Cardiac muscle cell (in vitro differentiated cells and primary cell): ENCODE measurements at places on chromosomes 2 and 18. TPM values are rescaled to one million over a fixed set of nuclear protein-coding genes. Genes with fewer than 3 reads are reported as not detected.

DNA sequence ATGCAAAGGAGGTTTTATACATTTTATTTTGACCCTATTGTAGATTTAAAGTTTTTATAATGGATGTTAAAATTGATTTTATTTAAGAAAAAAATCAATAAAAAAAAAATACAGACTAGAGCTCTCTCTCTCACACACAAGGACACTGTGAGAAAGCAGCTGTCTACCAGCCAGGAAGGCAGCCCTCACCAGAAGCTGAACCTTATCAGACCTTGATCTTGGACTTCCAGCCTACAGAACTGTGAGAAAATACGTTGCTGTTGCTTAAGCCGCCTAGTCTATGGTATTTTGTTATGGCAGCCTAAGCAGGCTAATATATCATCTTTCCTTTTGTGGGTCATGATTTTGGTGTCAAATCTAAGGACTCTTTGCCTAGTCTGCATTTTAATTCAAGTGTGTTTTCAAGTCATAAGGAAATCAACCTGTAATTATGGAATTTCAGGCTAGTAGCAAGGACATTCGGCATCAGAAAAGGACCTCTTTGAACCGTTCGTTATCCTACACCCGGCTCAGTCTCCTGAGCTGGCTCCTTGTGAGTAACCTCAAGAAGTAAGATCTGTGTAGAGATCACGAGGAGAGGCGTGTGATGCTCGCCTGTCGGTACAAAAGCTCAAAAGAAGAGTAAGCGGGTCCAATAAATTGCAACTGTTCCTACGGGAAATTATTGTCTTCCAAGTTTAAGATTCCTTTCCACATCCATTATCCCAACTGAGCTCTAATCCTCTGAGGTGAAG is 98.2 kb downstream of the PDCL3 start:
- DNase-seq = no peak
- H3K36me3 ChIP-seq = no peaks in the 10 kb centered on the region
- H3K4me3 ChIP-seq = no peak overlapping the region
- no peak overlapping the region for H3K27ac ChIP-seq
- no peaks in the 10 kb centered on the region for H3K27me3 ChIP-seq

Gene AQP12A
- total RNA-seq = not detected in 2 replicates

- no peaks in the 10 kb centered on the region for H3K27me3 ChIP-seq
- no peak overlapping the region for H3K27ac ChIP-seq
- no peaks in the 10 kb centered on the region for H3K36me3 ChIP-seq
- no peak overlapping the region for H3K4me3 ChIP-seq
- H3K4me1 ChIP-seq = peaks cover 17% of the 10 kb centered on the region
These were observed 222.3 kb downstream of the ZBTB7C start for GRCh38 chr18:48186861-48187260.

GRCh38 chr2:184637781-184638180 is 39.5 kb downstream of the ZNF804A start:
- no peak overlapping the region for H3K4me3 ChIP-seq
- H3K4me1 ChIP-seq = no peaks in the 10 kb centered on the region
- DNase-seq = no peak
- no peaks in the 10 kb centered on the region for H3K27me3 ChIP-seq

Gene POTEC
- total RNA-seq = not detected in 2 replicates

DNA sequence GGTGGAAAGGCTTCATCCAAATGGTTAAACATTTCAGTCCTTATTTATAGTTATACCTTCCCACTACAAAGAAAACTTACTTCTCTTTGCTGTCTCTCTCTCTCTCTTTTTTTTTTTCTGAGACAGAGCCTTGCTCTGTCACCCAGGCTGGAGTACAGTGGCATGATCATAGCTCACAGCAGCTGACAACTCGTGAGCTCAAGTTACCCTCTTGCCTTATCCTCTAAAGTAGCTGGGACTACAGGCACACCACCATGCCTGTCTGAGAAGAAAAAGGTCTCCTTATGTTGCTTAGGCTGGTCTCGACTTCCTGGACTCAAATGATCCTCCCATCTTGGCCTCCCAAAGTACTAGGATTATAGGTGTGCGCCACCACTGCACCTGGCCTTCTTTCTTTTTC is 32.3 kb upstream of the OLA1 start:
- no peak overlapping the region for H3K4me3 ChIP-seq
- no peak overlapping the region for H3K27ac ChIP-seq
- peaks cover 4% of the 10 kb centered on the region for H3K4me1 ChIP-seq
- no peak for DNase-seq

Gene C1GALT1C1L
- 0.60 TPM in 1 of 2 replicates, not detected in the other for total RNA-seq

DNA sequence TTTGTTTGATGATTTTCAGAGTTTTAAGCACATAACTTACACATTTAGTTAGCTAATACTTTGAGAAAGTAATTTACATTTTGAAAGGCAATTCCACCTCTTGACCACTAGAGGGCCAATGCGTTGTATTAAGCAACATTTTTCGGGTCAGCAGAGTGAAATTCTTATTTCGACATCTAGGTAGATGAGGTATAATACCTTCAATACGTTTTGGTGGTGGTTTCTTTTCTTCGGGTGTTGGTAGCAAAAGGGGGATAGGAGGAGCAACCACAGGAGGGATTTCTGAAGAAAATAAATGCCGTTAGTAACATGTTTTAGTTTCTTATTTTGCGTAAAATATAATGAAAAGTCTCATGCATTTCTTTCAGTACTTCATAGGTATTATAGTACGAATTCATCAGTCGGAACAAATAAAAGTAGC is 106.3 kb downstream of the TTN start:
- no peak overlapping the region for H3K4me3 ChIP-seq
- peak; percentile 60 for DNase-seq
- no peaks in the 10 kb centered on the region for H3K27me3 ChIP-seq

Gene GKN2
- total RNA-seq = not detected in 2 replicates

Gene UPP2
- not detected in 2 replicates for total RNA-seq

DNA sequence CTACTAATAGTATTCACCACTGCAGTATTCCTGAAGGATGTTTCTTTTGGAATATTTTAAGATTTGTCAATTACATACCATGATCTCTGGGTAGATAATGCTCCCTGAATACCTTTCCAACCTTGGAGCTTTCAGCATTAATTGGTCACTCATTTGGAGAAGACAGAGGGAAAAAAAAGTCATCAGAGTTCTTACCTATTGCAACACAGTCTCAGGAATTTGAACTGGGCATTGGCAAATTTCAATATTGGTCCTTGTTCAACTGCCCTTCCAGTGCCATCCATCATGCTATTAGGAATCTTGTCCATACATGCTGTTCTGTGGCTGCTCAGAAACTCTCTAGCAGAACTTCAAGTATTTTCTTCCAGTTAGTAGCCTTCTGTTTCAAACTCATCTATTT is 83.6 kb upstream of the KCNJ3 start:
- DNase-seq = no peak
- H3K4me1 ChIP-seq = no peaks in the 10 kb centered on the region
- H3K4me3 ChIP-seq = no peak overlapping the region
- no peaks in the 10 kb centered on the region for H3K27me3 ChIP-seq
- no peaks in the 10 kb centered on the region for H3K36me3 ChIP-seq

DNA sequence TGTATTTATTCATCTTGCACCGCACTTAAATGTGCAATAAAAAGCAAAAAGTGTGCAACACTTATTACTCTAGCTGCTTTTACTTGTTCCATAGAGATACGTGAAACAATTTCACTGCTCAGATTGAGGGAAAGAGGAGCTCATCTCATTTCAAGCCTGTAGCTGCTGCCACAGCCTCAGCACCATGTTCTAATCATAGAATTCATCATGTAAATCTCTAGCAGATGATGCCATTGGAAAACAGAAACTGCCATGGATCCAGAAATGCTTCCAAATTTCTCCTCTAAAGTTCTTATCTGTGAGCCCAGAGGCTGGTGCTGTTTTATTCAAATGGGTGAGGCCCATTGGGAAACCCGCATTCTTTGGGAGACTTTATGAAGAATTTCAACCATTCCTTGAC is 2.0 kb downstream of the CDC42EP3 start:
- peak overlapping the region; percentile 90 for H3K4me3 ChIP-seq
- no peaks in the 10 kb centered on the region for H3K27me3 ChIP-seq
- H3K27ac ChIP-seq = no peak overlapping the region
- no peak for DNase-seq
- H3K36me3 ChIP-seq = no peaks in the 10 kb centered on the region

DNA sequence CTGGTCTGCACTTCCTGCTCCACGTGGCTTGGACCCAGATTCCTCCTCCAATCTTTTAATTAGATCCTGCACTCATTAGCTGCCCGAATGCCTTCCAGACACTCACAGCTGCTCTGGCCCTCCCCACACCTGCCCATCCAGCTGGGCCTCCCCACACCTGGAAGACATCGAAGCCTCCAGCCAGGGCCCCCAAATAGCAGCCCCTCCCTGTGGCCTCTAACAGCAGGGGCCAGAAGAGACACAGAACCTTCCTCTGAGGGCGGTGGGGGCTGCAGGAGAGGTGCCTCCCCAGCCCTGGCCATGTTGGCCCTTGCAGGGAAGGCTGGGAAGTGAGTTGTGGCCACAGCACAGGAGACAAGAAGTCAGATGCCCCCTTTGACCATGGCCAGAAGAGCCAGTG is 252.8 kb downstream of the DYSF start:
- H3K4me3 ChIP-seq = no peak overlapping the region
- H3K27ac ChIP-seq = no peak overlapping the region
- DNase-seq = no peak
- no peaks in the 10 kb centered on the region for H3K36me3 ChIP-seq

GRCh38 chr2:28406276-28407096 is 13.8 kb downstream of the FOSL2 start:
- H3K27me3 ChIP-seq = no peaks in the 10 kb centered on the region
- no peak overlapping the region for H3K4me3 ChIP-seq
- no peaks in the 10 kb centered on the region for H3K4me1 ChIP-seq
- peak; percentile 76 for DNase-seq

Gene PAX8
- total RNA-seq = not detected in 2 replicates

- H3K4me1 ChIP-seq = peaks cover 70% of the 10 kb centered on the region
- DNase-seq = peak; percentile 77
- H3K27me3 ChIP-seq = no peaks in the 10 kb centered on the region
- H3K36me3 ChIP-seq = no peaks in the 10 kb centered on the region
- H3K4me3 ChIP-seq = no peak overlapping the region
- peak overlapping the region; percentile 82 for H3K27ac ChIP-seq
These were observed 112.8 kb downstream of the SPTBN1 start for GRCh38 chr2:54568876-54569321.

- H3K4me1 ChIP-seq = no peaks in the 10 kb centered on the region
- no peak overlapping the region for H3K4me3 ChIP-seq
- no peaks in the 10 kb centered on the region for H3K36me3 ChIP-seq
- DNase-seq = no peak
These were observed 288.4 kb downstream of the PIEZO2 start for GRCh38 chr18:10860928-10861327.

Gene CDH20
- not detected in 2 replicates for total RNA-seq

Gene KRCC1
- 26.6 and 26.7 TPM in 2 replicates for total RNA-seq

DNA sequence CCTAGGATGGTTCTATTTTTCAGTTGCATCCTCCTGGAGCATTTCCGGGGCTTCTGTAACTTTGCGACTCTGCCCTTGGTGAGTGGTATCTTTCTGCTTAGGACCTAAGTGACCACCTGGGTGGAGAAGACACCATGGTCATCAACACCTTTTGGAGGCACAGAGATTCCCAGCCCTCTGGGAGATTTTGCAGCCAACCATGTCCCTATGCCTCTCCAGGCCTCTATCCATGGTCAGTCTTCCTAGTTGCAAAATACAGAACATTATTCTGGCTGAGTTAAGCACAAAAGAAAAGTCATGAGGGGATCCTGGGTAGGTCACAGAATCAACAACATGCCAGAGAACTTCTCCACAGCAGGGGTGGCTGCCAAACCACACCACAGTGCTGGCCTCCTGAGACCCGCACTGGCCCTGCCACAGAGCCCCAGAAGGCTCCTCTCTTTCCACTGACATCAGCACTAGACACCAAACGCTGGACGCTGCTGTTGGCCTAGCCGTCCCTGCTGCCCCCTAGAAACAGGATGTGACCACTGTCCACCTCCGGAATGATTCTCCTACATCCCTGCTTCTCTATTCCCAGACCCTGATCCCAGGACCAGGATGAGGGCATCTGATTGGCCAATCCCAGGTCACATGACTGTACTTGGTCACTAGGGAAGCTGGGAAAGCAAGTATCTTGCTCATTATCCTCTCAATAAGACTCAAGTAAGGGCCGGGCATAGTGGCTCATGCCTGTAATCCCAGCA is 47.7 kb downstream of the SMAD7 start:
- H3K36me3 ChIP-seq = no peaks in the 10 kb centered on the region
- no peaks in the 10 kb centered on the region for H3K4me1 ChIP-seq
- H3K4me3 ChIP-seq = no peak overlapping the region
- no peak overlapping the region for H3K27ac ChIP-seq
- H3K27me3 ChIP-seq = no peaks in the 10 kb centered on the region
- peak; percentile 89 for DNase-seq

DNA sequence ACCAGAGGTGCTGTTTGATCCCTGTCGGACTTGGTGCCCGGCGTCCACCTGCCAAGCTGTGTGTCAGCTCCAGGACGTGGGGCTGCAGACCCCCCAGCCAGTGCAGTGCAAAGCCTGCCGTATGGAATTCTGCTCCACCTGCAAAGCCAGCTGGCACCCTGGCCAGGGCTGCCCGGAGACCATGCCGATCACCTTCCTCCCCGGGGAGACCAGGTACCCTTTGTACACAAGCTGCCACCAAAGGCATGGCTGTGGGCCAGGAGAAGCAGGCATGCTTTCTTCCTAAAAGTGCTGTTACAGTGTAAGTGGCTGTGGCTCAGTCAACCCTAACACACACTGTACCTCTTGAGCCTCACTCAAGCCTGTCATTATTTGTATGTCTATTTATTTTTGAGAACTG is 103.3 kb downstream of the RNF144A start:
- no peak overlapping the region for H3K27ac ChIP-seq
- DNase-seq = no peak
- H3K36me3 ChIP-seq = no peaks in the 10 kb centered on the region
- H3K27me3 ChIP-seq = no peaks in the 10 kb centered on the region

Gene GLI2
- 9.5 and 13.8 TPM in 2 replicates for total RNA-seq

DNA sequence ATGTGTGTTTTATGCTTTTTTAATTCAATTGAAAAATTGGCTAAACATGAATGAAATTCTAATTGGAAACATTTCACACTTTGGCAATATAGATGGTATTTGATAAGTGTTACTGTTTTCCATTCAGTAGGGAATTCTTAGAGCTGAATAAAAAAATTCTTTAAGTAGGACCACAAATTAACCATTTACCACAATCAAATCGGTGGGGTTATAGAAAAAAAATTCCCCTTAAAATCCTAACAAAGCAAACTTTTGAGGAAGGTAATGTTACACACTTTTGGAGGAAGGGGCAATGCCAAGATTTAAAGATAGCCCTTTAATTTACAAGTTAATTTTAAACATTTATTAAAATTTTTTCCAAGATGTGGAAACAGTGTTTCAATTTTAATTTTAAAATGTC is 279.0 kb upstream of the FIGN start:
- no peaks in the 10 kb centered on the region for H3K36me3 ChIP-seq
- H3K4me1 ChIP-seq = no peaks in the 10 kb centered on the region
- H3K4me3 ChIP-seq = no peak overlapping the region
- no peak for DNase-seq
- H3K27me3 ChIP-seq = no peaks in the 10 kb centered on the region

Gene GALNT5
- 2.0 and 2.4 TPM in 2 replicates for total RNA-seq
